ENCODE measurements at places on chromosomes 5 and 9.
A peak's percentile ranks its signal among the peaks of the same experiment; 100 is the strongest.

GRCh38 chr9:1129382-1129781 is 79.2 kb downstream of the DMRT2 start:
- no peak for DNase-seq

DNA sequence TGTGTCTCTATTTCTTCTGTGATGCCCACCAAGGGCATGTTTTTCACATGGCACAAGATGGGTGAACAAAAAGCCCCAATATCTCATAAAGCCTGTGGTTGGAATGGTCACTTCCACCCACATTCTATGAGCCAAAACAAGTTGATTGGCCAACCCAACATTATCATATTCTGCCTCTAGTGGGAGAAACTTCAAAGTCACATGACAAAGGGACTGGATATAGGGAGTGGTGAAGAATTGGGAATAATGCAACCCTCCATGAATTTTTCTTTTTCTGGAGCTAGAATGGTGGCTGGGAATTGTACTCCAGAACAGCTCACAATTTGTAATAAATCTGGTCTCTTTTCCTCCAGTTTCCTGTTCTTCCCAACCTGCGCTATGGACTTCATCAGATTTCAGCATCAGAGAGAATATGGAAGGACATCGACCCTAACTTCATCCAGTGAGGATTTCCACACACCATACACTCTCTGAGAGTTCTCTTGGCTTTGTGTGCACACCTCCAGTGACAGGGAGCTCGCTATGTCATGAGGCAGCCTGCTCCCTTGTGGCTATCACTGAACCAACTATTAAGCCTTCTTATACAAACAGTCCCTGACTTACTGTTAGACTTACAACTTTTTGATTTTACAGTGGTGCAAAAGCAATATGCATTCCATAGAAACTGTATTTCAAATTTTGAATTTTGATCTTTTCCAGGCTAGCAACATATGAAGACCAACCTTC is 12.0 kb upstream of the B4GALT1 start:
- DNase-seq = no peak

GRCh38 chr5:9362600-9362999 is 183.3 kb downstream of the SEMA5A start:
- DNase-seq = no peak

GRCh38 chr5:142587354-142587965 is 98.4 kb downstream of the FGF1 start:
- no peak for DNase-seq

- DNase-seq = no peak
Observed at GRCh38 chr5:54909911-54910870, 75.2 kb downstream of the ESM1 start.

- DNase-seq = no peak
Observed at GRCh38 chr9:35658137-35658967, at the start of gene CCDC107. CCDC107 (plus strand) TSS chr9:35658292; CDS start chr9:35658380, 88 bp downstream.

GRCh38 chr5:123960526-123960925 is 448.5 kb downstream of the CSNK1G3 start:
- DNase-seq = no peak

DNA sequence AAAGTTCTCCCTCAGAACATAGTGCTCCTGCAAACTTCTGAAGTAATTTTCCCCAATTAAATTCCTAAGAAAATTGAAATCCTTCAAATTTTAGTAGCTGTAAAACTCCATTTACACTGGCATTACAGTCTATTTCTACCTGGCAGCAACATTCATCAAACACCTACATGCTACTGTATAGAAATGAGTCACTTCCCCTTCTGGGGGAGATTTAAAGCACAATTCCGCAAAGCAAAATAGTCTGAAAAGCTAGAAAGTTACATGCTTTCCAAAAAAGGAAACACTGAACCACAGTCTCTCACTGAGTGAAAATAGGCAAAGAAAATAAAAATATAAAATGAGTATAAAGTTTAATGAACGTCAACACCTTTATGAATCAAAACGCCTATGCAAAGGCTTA is 43.3 kb downstream of the MCTP1 start:
- no peak for DNase-seq

DNA sequence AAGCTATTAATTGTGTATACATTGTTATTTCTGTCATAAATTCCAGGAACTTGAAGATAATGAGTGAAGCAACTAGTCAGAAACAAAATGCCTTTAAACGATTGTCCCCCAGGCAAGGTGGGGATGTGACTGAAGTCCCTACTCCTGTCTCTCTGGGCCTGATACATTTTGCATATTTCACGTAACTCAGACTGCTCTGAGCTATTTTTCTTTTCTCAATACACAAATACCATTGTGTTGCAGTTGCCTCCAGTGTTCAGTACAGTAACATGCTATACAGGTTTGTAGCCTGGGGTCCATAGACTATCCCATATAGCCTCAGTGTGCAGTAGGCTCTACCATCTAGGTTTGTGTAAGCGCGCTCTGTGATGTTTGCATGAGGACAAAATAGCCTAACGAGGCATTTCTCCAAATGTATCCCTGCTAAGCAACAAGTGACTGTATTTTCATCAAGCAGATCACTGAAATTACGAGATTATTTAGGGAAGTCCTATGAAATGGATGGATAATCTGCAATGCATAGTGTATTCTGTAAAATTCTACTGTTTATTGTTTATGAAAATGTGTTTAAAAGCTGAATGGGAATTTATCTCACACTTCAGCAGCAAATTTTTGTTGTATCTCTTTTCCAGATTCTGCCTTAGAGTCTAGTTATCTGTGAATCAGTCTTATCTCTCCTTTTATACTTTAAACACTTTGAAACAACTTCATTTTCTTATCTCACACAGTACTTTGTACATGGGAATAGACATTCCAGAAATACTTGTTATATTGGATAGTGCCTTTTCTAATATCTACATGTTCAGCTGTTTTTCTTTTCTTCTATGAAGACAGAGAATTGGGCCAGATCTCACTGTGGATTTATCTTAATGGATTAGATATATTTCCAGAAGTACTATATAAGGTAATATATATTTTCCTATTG is 150.5 kb downstream of the CD180 start:
- no peak for DNase-seq

DNA sequence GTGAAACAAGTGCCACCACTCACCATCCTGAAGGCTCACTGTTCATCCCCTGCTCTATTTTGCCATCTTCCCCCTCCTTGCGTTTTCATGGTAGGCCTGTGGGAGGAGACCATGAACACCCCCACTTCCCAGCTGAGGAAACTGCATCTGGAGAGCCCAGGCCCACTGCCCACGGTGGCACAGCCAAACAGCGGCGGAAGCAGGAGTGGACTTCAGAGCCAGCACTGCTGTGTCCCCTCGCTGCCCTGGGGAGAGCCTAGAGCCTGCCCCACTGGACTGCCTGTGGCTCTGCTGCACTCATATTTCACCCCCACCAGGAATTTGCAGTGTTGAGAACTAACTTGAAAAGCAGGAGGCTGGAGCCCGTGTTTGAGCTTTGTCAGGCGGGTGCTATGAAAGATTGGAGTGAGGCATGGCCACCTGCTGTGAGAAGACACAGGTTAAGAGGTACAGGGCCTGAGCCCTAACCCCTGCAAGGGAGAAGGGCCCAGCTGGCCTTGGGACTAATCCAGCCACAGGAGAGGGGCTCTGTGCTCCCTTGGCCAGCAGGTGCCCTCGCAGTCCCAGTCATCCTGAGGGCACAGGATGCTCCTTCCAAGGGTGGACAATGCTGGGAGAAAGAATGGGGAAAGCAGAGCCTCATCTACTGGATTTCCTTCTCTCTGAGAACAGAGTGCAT is 79.0 kb downstream of the MACROH2A1 start:
- DNase-seq = no peak

DNA sequence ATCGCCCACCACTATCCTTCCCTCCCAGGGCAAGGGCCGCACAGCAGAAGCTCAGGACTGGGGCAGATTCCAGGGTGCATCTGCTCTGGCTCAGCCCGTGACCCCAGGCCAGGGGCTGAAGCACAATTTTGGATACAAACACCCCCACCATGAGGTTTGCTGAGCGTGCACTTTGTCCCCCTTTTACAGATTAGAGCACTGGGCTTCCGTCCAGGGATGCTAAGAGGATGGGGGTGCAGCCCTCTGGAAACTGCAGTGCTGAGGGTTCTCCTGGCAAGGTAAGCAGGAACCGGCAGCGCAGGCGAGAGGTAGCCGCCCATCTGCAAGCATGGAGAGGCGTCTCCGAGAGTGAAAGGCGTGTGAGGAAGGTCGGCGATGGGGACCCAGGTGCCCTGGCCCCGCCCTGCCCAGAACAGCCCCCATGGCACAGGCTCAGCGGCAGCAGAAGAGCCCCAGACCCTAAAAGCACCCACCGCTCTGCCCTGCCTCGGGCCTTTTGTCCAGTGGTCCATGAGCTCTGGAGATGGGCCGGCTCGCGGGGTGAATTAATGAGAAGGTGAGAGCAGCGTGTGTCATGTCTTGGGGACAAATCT is 54.5 kb upstream of the OLFM1 start:
- DNase-seq = no peak

DNA sequence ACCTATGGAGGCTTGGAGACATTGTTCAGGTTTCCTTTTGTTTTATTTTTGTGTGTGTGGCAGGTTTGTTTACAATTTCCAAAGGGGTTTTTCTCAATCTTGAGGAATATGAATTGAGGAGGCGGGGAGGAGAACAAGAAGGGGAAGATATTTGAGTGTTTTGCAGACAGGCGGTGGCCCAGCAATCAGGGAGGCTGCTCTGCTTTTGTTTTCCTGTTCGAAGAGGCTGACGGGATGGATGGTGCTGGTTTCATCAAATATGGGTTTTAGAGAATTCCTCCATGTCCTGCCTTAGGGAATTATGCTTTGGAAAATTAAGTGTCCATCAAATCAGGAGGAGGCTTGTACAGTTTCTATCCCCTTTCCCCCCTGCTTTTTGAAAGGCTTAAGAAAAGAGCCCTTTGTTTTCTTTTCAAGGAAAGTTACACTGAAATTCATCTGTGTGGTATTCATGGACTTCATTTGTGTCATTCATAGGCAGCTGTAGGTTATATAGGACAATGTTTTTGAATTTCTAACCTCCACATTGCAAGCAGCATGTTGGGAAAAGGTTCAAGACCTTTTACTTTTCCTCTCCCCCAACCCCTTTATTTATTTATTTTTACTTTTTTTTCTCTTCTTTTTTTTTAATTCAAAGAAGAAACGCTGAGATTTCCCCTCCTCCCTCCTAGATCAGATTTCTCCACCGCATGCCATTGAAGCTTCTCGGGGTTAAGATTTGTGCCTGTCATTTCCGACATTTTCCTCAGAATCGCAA is 107.4 kb downstream of the ZNF462 start:
- DNase-seq = no peak

- no peak for DNase-seq
Observed at GRCh38 chr5:140000332-140000731, 42.8 kb downstream of the NRG2 start.

DNA sequence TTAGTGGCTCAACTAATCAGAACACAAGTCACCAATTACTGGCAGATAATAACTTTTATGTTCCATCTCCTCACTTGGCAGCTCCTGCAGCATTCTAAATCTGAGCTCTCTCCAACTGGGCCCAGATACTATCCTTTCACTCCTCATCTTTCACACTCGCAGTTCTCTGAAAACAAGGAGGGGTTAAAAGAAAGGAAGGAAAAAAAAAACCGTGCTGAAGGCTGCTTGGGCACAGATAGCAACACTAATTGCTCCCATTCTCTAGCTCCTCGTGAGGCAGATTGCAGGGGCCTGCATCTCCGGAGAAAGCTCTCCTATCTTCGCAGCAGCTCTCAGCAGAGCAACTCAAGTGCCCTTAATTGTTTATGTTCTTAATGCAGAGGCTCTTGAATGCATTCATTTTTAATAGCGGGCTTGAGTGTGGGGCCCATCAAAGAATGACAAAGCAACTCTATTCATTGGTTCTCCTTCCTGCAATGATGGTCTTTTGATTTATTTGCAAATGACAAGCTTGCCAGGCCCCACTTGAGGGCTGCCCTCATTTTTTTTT is 23.9 kb downstream of the TLE1 start:
- DNase-seq = no peak

GRCh38 chr9:21455320-21455719 is 15.1 kb downstream of the IFNA1 start:
- no peak for DNase-seq

DNA sequence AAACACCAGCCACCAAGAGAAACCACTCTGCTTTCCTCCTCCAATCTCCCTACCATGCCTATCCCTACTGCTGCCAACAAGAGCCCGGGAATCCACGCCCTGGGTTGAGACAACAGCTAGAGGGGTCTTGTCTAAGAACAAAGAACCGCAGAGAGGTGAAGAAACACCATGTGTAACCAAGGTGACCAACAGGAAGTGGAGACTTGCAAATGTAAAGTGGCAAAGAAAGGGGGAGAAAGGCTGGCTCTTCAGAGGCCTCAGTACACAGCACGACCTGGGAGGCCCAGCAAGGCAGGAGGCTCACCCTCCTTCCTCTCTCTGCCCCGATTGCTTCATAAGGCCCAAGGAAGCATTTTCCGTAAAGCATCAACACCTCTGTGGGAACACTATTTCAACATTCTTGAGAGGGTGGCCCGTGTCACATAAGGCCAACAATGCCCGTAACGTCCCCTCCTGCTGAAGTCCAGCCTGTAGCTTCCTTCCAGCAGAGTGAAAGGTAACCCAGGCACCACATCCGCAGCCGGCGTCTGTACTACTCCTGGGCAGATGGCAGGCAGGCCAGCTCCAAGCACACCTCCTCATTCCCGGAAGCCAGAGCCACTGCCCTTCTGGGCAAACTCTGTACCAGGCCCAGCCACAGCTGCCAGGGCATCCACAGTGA is 18.3 kb downstream of the CCNJL start:
- no peak for DNase-seq

GRCh38 chr5:54090495-54091120 is 219.8 kb downstream of the ARL15 start:
- DNase-seq = peak; percentile 81

DNA sequence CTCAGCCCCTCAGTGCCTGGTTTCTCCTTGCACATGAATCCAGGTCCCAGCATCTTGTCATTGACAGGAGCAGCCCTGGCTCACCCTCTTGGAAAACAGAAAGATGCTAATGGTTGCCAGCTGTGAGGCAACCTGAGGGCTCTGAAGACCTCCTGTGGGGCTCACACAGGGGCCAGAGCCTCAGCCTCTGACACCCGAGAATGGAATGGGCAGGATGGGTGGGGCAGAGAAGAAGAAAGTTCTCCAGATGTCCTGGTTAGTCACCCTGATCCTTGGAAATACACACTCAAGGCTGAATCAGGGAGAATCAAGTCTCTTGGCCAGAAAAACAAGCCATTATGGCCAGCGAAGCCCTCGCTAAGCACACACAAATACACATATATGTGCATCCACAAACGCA is 32.3 kb upstream of the SPATA31E1 start:
- DNase-seq = peak; percentile 82

DNA sequence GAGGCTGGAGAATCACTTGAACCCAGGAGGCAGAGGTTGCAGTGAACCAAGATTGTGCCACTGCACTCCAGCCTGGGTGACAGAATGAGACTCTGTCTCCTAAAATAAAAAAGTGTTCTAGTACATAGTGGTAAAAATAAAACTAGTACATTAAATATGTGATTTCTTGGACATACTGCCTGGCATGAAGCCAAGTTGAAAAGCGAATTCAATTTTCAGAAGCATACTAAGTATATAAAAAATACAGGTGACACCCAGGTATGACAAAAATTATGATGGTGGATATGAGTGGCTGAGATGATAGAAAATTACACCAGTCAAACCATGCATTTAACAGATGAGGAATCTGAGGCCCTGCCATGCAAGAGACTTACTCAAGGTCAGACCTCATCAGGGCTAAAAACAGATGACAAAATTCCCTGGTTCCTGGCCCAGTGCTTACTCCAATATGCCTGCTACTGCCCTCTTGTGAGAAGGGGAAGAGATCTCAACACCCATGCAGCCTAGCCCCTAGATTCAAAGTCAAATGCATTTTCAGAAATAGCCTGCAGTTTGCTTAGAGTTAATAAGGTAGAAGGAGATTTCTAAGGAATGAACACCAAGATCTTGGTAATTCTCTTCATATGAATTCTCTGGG is 46.6 kb upstream of the GNPDA1 start:
- DNase-seq = peak; percentile 44
